ENCODE measurements at places on chromosomes 5 and 9.

DNA sequence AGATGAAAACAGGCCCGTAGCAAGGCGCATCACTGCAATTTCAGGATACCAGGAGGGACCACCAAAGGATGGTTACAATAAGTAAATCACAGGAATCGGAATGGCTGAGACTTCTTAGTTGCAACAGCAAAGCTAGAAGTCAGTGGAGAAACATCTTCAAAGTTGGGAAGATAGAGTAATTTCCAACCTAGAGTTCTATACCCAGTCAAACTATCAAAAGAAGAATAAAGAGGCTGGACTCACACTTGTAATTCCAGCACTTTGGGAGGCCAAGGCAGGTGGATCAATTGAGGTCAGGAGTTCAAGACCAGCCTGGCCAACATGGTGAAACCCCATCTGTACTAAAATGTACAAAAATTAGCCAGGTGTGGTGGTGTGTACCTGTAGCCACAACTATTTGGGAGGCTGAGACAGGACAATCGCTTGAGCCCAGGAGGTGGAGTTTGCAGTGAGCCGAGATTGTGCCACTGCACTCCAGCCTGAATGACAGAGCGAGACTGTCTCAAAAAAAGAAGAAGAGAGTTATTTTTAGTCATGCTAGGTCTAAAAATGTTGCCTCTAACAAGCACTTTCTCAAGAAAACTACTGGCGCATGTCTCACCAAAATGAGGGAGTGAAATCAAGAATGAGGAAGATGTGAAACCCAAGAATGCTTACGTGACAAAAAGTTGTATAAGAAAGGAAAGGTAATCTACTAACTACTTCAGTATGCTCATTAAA lies 267.7 kb downstream of the DENND1A start:
- no peak for DNase-seq

DNA sequence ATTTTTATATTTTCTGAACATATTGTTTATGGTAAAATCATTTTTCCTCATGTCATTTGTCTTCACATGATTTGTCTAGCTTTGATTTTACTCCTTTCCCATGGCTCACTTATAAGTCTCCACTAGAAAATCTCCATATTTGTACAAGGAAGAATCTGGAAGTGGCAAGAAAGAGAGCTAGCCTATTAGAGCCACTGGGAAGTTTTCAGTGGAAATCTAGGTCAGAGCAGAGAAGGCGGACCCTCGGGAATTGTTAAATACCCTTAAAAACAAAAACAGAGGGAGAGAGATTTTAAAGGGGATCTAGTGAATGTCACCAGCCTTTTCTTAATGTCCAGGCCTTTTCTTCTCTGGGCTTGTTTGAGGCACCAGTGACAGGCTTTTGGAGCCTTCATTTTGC lies 56.6 kb downstream of the GRAMD2B start:
- DNase-seq, result no peak

DNA sequence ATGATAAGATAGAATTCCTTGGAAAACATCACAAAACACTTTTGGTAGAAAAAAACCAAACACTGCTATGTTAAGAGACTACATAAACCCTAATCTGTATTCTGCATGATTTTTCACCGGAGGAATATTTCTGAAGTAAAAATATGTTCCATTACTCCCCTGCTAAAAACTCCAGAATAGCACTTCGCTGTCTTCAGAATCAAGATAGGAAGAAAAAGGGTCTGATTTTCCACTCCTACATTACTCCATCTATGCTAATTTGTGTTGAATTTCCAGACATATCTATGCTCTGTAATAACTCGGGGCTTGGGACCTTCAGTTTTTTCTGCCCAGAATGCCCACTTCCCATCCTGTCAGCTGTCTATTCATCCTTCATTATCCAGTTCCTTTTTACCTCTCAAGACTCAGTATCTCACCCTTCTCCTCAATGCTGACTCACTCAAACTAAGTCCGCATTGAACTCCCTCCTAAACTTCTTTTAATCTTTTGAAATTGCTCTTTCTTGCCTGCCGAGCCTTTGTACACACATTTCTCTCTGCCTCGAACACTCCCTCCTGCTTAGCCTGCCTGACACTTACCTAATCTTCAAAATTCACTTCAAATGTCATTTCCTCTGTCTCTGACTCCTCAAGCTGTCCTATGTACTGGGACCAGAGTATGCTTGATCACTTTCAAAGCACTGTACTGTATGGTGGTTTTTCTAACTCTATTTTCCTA lies 171.0 kb downstream of the ARRDC3 start:
- DNase-seq, result no peak

- no peak for DNase-seq
Observed at GRCh38 chr5:3393920-3394597, 201.6 kb upstream of the IRX1 start.

DNA sequence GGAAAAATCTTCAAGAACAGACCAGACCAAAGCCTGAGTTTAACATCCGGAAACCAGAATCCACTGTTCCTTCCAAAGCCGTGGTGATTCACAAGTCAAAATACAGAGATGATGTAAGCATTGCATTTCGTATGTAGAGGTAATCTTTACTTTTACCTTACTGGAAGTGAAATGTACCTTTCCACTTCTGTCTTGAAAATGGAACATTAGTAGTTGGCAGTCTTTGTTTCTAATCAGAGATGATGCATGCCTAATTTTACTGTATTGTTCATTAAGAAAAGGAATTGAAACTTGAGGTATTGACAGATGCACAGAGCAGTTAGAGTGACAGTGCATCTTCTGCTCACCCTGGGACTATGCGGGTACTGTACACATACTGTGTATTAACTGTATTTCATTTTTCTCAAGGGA lies 34.6 kb downstream of the HABP4 start:
- DNase-seq, result no peak

- DNase-seq, result no peak
Observed at GRCh38 chr5:170312666-170313065, 15.1 kb upstream of the LCP2 start.

DNA sequence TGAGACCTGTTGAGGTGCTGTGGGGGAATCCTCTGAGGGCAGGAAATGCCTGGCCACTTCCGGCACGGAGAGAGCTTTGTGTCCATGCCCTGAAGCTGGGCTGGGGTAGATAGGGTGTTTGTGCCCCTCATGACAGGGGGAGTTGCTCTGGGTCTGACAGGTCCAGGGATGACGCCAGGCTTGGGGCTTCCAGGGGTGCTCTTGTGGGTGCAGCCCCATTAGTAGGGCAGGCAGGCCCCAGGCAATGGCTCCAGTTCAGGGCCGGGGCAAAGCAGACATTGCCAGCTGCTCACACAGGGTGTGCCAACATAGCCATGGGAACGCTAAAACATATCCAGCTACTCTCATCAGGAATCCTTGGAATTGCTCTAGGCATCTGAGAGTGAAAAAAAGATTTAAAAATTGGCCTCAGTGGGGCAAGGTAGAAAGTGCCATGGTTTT lies 21.1 kb downstream of the PITX1 start:
- no peak for DNase-seq

- no peak for DNase-seq
Observed at GRCh38 chr9:17075758-17076485, 58.9 kb upstream of the CNTLN start.

GRCh38 chr9:68739621-68740174 lies 34.7 kb downstream of the PIP5K1B start:
- no peak for DNase-seq

- DNase-seq, result no peak
Observed at GRCh38 chr9:120091206-120091605, 488.8 kb downstream of the CDK5RAP2 start.

DNA sequence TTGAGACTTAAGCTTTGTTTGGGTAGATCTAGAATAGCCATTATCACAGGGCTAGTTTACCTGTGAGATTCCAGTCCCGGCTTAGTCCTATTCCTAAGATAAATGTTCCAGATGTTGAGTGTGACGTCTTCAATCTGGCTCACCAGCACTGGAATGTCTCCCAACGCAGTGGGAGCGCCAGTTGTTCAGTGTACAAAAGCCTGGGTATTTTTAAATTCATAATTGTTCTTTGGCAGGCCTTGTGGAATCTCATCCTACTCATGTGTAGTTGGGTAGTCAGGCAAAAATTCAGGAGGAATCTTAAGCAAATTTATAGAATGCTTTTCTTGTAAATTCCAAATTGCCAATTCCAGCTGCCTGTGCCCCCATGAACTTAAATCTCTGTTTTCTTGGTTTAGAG lies 272.6 kb upstream of the KCNN2 start:
- no peak for DNase-seq

- no peak for DNase-seq
Observed at GRCh38 chr5:151254556-151254955, 1.6 kb downstream of the GM2A start.

- DNase-seq, result no peak
Observed at GRCh38 chr5:1414311-1415058, 30.8 kb downstream of the SLC6A3 start.

DNA sequence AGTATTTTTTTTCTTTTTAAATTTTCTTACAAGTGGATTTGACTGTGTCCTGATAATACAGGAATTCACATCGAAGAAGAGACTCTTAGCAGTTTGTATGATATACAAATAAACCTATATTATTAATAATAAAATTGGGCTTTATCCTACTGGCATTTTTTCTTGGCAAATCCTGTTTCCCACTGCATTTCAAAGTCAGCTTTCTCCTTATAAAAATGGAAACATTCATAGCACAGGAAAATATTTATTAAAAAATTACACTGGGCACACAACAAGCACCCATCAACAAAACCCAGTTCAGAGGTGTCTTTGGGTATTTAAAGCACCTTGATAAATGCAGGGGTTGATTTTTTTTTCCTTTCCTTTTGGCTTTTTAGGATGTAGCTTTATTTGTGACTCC lies 200.9 kb downstream of the MEF2C start:
- DNase-seq, result no peak

DNA sequence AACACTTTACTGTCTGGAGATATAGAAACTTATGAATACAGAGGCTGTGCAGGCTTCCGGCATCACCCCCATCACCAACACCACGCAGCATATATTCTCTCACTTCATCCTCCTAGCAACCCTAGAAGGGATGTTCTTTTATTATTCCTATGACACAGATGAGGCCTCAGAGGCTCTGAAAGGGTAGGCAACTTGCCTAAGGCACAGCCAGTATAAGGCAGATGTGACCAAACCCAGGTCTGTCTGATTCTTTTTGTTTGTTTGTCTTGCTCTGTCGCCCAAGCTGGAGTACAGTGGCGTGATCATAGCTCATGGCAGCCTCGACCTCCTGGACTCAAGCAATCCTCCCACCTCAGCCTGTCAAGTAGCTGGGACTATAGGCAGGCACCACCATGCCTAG lies 22.8 kb upstream of the CORO2A start:
- no peak for DNase-seq

- no peak for DNase-seq
Observed at GRCh38 chr5:17694371-17694770, 60.1 kb downstream of the TAF11L14 start.

DNA sequence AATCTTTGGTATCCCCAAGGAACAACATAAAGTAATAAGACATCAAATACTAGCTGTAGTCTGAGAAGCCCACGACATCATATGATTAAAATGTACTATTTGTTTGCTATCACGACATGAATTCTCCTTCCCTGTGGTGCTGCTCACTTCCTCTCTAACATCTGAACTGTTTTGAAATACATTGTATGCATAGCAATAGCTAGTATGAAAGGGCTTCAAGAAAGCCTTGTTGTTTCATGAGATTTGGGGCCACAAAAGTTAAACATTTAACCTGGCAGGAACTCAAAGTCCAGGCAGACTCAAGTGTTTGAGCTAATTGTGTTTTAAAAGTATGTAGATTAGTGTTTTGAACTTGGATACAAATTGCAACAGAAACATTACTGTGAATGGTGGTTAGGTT lies 237.4 kb upstream of the PTGER4 start:
- no peak for DNase-seq

GRCh38 chr5:153796527-153796926 lies 242.2 kb downstream of the FAM114A2 start:
- DNase-seq, result no peak

GRCh38 chr9:72827950-72828731 lies 124.7 kb downstream of the ALDH1A1 start:
- DNase-seq, result no peak

DNA sequence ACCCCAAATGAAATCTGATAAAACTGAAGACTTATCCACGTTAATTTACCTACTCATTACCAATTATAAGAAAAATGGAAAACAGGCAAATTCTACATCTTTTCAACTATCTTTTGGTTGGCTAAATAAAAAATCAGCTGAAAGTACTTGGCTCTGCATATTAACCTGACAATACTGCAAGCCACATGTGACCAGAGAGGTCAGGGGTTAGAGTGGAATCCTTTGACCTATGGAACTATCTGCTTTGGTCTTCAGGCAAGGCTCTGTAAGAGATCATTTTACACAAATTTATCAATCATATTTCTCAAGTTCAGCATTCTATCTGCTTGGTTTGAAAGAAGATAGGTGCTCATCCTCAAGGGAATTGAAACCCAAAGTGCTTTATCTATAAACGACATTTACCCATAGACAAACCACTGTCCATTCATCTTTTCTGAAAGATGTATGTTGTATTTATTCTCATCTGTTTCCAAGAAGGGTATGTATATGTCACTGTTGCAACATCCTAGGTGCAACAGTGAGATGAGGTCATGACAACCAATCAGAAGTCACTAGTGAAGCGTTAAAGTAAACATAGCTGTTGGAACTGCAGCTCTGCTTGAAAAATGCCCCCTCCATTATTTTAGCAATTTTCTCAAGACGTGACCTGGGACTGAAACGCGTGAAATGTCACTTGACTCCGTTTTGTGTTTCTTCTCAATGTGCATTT lies 144.9 kb upstream of the POU5F2 start:
- DNase-seq, result no peak

GRCh38 chr5:850511-851006 lies at the start of gene ZDHHC11:
ZDHHC11 (minus strand) TSS chr5:850986; CDS start chr5:850602, 384 bp downstream.
- no peak for DNase-seq

- no peak for DNase-seq
Observed at GRCh38 chr9:133207540-133208170, 1.4 kb downstream of the OBP2B start.

DNA sequence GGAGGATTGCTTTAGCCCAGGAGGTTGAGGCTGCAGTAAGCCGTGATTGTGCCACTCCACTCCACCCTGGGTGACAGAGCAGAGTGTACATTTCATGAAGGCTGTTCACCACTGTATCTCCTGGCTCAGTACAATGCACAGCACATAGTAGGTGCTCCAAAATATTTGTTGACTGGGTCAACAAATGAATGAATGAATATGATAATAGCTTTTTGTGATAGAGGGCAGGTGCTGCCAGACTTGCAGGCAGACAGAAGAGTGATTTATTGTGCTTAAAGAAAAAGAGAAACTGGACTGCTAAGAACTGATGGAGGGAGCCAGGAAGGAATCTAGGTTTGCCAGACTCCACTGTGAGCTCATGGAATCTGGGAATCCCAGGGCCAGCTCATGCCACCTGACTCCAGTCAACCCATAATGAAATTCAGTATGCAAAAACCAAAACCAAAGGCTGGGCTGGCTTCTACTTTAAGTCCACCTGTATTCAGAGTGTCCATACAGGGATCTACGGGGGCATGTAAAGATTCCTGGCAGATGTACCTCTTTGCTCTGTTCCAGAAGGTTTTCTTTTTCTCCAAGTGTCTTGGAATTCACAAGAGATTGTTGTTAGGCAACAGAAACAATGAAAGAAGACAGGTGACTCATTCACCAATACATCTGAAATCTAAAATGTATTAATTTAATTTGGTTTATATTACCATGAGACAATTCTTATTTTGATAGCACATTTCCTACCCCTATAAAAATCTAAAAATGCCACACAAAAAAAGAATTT lies 15.5 kb upstream of the CTNNA1 start:
- DNase-seq, result no peak

- DNase-seq, result peak; percentile 61
Observed at GRCh38 chr5:91384671-91385430, 1.7 kb upstream of the ARRDC3 start.

- no peak for DNase-seq
Observed at GRCh38 chr5:74895906-74896305, 29.7 kb upstream of the FAM169A start.

GRCh38 chr5:128800377-128800776 lies 164.9 kb upstream of the SLC27A6 start:
- no peak for DNase-seq

Data from WERI-Rb-1 (cell line).